ENCODE measurements at places on chromosomes 4 and X. TPM values are rescaled to one million over a fixed set of nuclear protein-coding genes. Genes with fewer than 3 reads are reported as not detected.
A peak's percentile ranks its signal among the peaks of the same experiment; 100 is the strongest.

Gene BBS7
- 21.0 TPM for total RNA-seq

- peaks cover 11% of the 10 kb centered on the region for H3K4me1 ChIP-seq
- no peaks in the 10 kb centered on the region for H3K27me3 ChIP-seq
- H3K36me3 ChIP-seq: peaks cover 16% of the 10 kb centered on the region
- DNase-seq: no peak
These were observed 49.1 kb upstream of the MSANTD1 start for GRCh38 chr4:3199653-3200422.

GRCh38 chr4:123599061-123599919 is 202.7 kb downstream of the SPRY1 start:
- no peak overlapping the region for H3K27ac ChIP-seq
- H3K27me3 ChIP-seq: no peaks in the 10 kb centered on the region
- peak; percentile 48 for DNase-seq
- H3K36me3 ChIP-seq: no peaks in the 10 kb centered on the region
- H3K4me1 ChIP-seq: peaks cover 4% of the 10 kb centered on the region

DNA sequence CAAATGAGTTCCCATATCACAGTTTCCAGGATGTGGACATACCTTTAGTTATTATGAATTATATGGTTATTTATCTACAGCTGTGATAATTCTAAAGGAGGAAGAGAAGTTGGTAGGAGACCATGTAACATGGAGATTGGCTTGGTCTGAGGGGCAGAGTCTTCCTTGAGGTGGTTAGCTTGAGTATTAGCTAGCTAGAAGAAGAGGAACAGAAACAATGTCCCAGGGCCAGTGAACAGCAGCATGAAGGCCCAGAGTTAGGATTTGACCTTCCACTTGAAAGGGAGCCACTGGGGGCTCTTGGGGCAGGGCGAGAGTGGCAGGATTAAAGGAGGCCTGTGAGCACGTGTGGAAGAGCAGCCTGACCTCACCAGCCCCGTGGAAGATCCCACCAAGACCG is 5.6 kb upstream of the JAKMIP1 start:
- no peak overlapping the region for H3K4me3 ChIP-seq
- H3K36me3 ChIP-seq: no peaks in the 10 kb centered on the region
- H3K27me3 ChIP-seq: no peaks in the 10 kb centered on the region

GRCh38 chrX:10397349-10397748 is 223.0 kb downstream of the MID1 start:
- H3K4me1 ChIP-seq: no peaks in the 10 kb centered on the region
- no peaks in the 10 kb centered on the region for H3K27me3 ChIP-seq
- no peak overlapping the region for H3K4me3 ChIP-seq
- no peak for DNase-seq

- no peak for DNase-seq
- H3K27me3 ChIP-seq: no peaks in the 10 kb centered on the region
- no peaks in the 10 kb centered on the region for H3K36me3 ChIP-seq
- H3K4me1 ChIP-seq: no peaks in the 10 kb centered on the region
These were observed 21.0 kb upstream of the BMP15 start for GRCh38 chrX:50889582-50889981.

DNA sequence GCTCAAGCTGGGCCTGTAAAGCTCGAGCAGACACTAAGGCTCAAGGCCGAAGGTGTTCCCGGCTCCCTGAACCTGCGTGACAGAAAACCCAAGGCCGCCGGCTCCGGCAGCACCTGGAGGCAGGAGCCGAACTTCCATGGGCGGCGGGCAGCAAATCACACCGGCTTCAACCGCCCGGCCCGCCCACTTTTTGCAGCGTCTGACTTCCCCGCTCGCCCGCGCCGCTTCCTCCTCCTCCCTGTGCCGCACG is 940 bp upstream of the NSD2 start:
- peak overlapping the region; percentile 61 for H3K4me3 ChIP-seq
- no peaks in the 10 kb centered on the region for H3K36me3 ChIP-seq
- H3K27ac ChIP-seq: peak overlapping the region; percentile 94
- peak; percentile 68 for DNase-seq

DNA sequence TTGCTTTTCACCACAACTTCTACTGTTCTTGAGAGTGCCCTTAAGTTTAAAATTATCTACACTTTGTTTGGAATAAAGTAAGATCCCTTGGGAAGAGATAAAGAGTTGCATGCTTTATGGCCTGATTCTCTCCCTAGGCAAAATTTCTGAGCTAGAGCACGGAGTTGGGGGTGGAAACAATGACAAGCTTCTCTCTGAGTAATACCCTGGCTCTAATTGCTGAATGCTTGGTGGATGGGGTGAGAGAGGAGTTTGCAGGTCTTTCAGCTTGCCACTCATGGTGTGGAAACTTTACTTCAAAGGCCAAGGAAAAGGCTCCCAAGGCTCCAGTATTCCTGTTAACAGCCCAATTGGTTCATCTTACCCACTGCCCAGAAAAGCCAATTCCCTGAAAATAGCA is 26.1 kb upstream of the PRDM8 start:
- H3K27me3 ChIP-seq: no peaks in the 10 kb centered on the region
- peak; percentile 71 for DNase-seq
- H3K27ac ChIP-seq: no peak overlapping the region
- H3K36me3 ChIP-seq: no peaks in the 10 kb centered on the region

DNA sequence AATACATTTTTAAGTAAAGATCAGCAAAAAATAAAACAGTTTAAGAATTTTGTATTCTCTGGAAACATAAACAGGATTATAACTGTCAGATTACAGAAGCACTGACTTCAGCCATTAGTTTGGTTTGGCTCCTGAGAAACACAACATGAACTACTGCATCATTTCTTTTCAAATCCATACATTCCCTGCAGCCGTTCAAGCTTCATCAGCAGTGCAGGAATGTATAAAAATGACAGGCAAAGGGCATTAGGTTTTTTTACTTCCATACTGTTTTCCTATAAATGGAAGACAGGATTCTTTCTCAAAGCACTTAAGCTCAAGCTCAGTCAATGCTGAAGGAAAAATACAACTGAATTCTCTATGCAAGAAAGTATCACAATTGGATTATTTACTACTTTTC is 4.2 kb upstream of the MAB21L2 start:
- H3K4me3 ChIP-seq: no peak overlapping the region
- DNase-seq: no peak
- peaks cover 3% of the 10 kb centered on the region for H3K27me3 ChIP-seq
- H3K27ac ChIP-seq: no peak overlapping the region
- peaks cover 19% of the 10 kb centered on the region for H3K4me1 ChIP-seq
- no peaks in the 10 kb centered on the region for H3K36me3 ChIP-seq

GRCh38 chrX:10739426-10739825 is 119.0 kb upstream of the MID1 start:
- no peaks in the 10 kb centered on the region for H3K27me3 ChIP-seq
- no peak for DNase-seq
- H3K4me3 ChIP-seq: no peak overlapping the region
- no peak overlapping the region for H3K27ac ChIP-seq
- no peaks in the 10 kb centered on the region for H3K36me3 ChIP-seq

DNA sequence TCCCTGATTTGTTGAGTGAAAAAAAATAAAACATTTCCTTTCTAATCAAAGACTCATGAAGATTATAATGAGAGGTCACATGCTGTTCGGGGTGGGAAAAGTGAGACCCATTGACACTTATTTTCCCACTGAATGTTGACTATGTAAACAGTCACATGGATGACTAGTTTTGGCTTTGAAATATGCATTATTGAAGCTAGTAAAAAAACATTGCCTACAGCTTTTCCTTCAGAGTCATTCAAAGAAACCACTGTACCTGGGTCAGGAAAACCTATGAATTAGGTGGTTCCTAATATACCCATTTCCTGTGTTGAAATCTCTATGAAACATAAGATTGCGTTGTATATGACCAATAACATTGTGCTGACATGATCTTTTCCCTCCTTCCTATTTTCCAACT is 251.2 kb downstream of the CFAP299 start:
- no peak overlapping the region for H3K4me3 ChIP-seq
- H3K36me3 ChIP-seq: no peaks in the 10 kb centered on the region

Gene CLGN
- 1.1 TPM for total RNA-seq

DNA sequence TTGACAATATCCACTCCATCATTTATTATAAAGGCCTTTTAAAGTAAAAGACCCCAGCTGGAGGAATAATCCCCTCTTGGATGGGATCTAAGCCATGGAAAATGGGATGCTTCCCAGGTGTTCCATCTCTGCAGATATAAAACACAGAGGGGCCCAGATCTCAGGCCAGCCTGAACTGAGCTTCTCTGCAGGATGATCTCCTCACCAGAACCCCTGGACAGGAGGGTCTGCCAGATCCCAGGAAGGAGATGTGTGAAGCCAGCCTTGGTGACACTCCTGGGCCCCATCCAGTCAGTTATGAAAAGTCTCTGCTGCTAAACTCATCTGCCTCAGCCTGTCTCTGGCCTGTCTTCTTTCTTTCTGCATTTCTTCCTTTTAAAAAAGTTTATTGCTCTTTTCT is 56.7 kb downstream of the HTRA3 start:
- H3K4me3 ChIP-seq: no peak overlapping the region
- H3K27ac ChIP-seq: no peak overlapping the region
- H3K36me3 ChIP-seq: no peaks in the 10 kb centered on the region
- no peaks in the 10 kb centered on the region for H3K27me3 ChIP-seq

- no peak for DNase-seq
- H3K27me3 ChIP-seq: peaks cover 23% of the 10 kb centered on the region
- H3K4me3 ChIP-seq: peak within 1 kb of the TSS; percentile 33
- H3K36me3 ChIP-seq: no peaks in the 10 kb centered on the region
- H3K27ac ChIP-seq: no peak within 1 kb of the TSS
These were observed at the start of gene PTCHD1 for GRCh38 chrX:23334848-23335599. Gene PTCHD1 (plus strand): TSS chrX:23334849. CDS start chrX:23334876, 27 bp downstream.

GRCh38 chr4:185272245-185272644 is 62.8 kb downstream of the SNX25 start:
- H3K36me3 ChIP-seq: no peaks in the 10 kb centered on the region
- DNase-seq: no peak
- no peaks in the 10 kb centered on the region for H3K27me3 ChIP-seq
- peaks cover 15% of the 10 kb centered on the region for H3K4me1 ChIP-seq

Gene LAMTOR3
- total RNA-seq: 53.9 TPM

Gene PITX2
- total RNA-seq: 4.2 TPM

DNA sequence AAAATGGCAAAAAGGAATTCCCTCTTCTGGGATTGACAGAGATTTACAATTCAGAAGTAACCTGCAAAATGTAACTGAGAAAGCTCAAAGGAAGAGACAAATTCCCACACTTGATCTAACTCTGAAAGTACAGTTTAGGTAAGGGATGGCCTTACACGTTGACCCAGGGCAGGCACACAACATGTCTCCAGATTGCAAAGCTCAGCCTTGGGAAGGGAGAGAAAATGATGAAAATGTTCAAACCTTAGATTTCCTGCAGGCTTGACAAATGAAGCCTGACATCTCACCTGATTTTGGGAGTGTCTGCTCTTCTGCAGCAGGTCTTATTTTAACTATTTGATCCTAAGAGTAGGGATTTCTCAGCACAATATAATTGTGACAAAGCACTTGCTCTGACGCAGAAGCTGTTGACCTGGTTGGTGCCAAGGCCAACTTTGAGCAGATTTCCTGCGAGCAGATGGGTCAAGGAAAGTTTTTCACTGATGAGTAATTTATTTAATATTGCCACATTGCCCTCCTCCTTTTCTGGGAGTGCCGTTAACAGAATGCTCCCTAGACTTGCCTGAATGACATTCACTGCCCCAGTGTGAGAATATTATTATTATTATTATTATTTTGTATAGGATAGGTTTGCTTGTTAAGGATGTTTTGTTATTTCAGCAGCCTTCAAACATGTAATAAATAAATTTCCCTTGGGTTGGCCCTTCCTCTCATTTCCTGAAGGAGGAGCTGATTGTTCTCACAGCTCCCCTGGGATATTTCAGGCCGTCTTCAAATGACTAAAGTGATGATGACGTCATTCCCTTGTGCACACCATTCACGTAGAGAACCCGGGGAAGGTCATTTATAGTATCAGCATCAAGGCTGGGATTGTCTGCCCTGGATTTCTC is 157.1 kb downstream of the VEGFC start:
- peak; percentile 80 for DNase-seq
- H3K4me3 ChIP-seq: no peak overlapping the region
- peaks cover 6% of the 10 kb centered on the region for H3K4me1 ChIP-seq
- no peaks in the 10 kb centered on the region for H3K36me3 ChIP-seq
- H3K27me3 ChIP-seq: no peaks in the 10 kb centered on the region
- H3K27ac ChIP-seq: peak overlapping the region; percentile 47

DNA sequence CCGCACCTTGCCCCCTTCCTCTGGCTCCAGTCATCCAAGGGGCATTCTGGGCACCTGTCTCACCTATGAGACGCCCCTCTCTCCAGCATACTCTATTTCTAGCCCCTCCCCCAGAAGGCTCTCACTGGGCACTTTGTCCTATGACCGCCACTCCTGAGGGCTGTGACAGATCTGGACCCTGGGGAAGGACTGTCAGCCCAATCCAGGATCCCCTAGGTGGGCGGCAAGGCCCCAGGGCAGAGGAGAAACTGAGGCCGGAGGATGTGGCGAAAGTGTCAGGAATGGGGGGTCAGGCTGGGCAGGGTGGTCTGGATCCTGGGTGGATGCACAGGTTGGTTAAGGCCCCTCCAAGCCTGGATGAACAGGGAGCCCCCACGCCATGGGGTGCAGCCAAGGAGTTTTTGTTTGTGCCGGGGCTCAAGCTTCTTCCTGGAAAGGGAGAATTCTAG is 16.2 kb upstream of the NAT8L start:
- DNase-seq: no peak
- no peaks in the 10 kb centered on the region for H3K36me3 ChIP-seq
- H3K4me1 ChIP-seq: peaks cover 7% of the 10 kb centered on the region
- no peak overlapping the region for H3K27ac ChIP-seq
- H3K4me3 ChIP-seq: no peak overlapping the region
- peaks cover 11% of the 10 kb centered on the region for H3K27me3 ChIP-seq

Gene COQ2
- total RNA-seq: 8.7 TPM

GRCh38 chr4:78621395-78621794 is 69.8 kb downstream of the ANXA3 start:
- H3K27ac ChIP-seq: no peak overlapping the region
- H3K36me3 ChIP-seq: no peaks in the 10 kb centered on the region
- H3K27me3 ChIP-seq: no peaks in the 10 kb centered on the region
- no peak overlapping the region for H3K4me3 ChIP-seq
- H3K4me1 ChIP-seq: peaks cover 13% of the 10 kb centered on the region
- DNase-seq: no peak

GRCh38 chr4:94302191-94302590 is 40.4 kb downstream of the HPGDS start:
- H3K27ac ChIP-seq: no peak overlapping the region
- H3K27me3 ChIP-seq: no peaks in the 10 kb centered on the region
- no peaks in the 10 kb centered on the region for H3K36me3 ChIP-seq
- no peak for DNase-seq
- no peaks in the 10 kb centered on the region for H3K4me1 ChIP-seq

DNA sequence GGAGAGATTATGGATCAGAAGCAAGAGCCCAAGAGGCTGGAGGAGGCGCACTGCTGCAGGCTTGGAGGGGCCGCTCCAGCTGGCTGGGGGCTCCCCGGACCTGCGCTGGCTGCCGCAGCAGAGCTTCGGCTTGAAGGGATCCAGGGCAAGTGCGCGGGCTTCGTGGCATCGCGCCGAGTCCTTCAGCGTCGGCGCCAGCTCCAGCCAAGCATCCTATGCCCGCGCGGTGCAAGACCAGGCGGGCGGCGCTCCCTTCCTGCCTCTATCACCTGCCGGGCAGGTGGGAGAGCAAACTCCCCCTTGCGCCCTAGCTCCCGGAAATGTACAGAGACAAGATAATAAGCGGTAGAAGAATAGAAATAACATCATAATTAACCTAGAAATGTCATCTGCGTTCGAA is 10.5 kb upstream of the UCP1 start:
- H3K27me3 ChIP-seq: peaks cover 31% of the 10 kb centered on the region
- no peaks in the 10 kb centered on the region for H3K4me1 ChIP-seq
- H3K4me3 ChIP-seq: no peak overlapping the region
- no peaks in the 10 kb centered on the region for H3K36me3 ChIP-seq
- no peak for DNase-seq
- H3K27ac ChIP-seq: no peak overlapping the region

- no peak overlapping the region for H3K4me3 ChIP-seq
- H3K27ac ChIP-seq: no peak overlapping the region
- H3K27me3 ChIP-seq: no peaks in the 10 kb centered on the region
- H3K4me1 ChIP-seq: peaks cover 7% of the 10 kb centered on the region
- DNase-seq: peak; percentile 49
- H3K36me3 ChIP-seq: no peaks in the 10 kb centered on the region
These were observed 6.8 kb upstream of the S100G start for GRCh38 chrX:16643176-16643575.

Gene SSX3
- not detected for total RNA-seq
